ENCODE measurements at places on chromosomes 5 and 9.

DNA sequence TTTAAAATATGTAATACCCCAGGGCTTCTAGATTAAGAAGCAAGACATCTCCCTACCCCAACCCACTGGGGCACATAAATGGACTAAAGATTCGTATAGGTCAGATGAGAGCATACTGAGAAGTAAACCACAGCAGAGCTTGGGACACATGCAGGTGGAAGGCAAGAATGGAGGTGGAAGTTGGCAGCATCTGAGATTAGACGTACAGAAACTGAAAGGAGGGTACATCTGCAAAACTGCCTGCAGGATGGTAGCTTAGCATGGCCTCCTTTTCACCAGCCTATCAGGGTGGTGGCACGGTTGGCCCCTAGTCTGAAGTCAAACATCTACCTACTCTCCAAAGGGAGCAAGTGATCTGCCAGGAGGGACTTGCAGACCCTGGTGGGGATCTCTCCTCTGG, 181.8 kb downstream of the TSSK1B start:
- DNase-seq: no peak

- DNase-seq: no peak
These were observed 65.8 kb upstream of the TBC1D2 start for GRCh38 chr9:98321269-98321668.

GRCh38 chr9:99052815-99053715, 51.8 kb upstream of the TGFBR1 start:
- DNase-seq: no peak

DNA sequence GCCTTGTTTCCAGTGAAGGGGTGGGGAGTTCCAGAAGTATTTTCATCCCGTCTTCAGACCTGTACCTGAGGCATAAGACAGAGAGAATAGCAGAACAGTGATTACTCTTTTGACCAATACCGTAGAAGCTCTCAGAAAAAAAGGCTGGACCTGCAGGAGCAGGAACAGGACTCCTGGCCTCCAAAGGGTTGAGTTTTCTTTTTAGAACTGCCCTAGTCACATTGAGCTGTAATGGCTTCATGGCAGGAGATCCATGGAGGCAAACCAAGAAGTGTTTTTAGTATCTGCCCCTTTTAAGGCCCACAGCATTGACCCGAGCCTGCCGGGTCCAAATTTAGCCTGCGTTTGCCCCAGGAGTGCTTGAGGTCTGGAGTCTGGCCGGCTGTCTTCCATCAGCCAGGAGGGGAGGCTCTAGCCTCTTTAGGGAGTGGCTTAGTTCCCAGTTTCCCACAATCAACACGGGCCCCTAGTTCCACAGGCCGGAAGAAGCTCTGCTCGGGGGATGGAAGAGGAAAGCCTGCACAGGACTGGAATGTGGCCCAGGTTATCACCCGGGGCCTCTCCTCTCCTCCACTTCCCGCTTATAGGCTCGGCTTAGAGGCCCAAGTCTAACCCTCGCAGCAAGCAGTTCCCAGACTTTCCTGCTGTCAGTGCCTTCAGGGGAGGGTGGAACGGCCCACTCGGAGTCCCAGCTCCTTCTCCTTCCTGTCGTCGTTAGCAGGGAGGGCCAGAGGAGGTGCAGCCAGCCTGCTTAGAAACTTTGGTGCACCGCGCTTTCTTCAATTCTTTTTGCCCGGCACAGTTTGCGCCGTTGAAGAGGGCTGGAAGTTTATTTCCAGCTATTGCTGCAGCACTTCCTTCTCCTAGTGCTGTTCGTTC, 80.7 kb downstream of the C9orf152 start:
- peak; percentile 51 for DNase-seq

DNA sequence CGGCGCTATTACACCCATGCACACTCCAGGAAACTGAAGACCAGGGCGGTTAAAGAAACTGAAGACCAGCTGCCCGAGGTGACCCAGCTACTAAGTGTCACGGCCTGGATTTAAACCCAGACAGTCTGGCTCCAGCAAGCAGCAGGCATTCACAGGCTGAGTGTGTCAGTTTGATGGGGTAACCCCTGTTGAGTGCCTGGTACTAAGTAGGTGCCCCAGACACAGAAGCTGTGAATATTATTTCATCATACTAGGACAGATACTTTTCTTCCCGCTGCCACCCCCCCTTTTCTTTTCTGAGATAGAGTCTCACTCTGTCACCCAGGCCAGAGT, 7.3 kb downstream of the ENG start:
- no peak for DNase-seq

DNA sequence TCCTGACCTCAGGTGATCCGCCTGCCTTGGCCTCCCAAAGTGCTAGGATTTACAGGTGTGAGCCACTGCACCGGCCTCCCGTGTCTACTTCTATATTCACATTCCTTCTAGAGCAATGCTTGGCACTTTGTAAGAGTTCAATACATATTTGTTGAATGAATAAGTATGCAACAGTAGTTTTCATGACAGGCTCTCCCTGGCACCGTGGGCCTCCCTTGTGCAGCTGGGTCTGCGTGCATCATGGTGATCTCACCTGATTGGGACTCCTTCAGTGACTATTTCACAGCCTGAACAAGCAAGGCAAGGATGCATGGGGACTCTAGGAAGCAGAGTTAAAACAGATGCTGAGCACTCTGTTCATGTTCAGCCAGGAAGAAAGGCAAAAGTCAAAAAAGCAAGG, 6.8 kb upstream of the ZBTB34 start:
- no peak for DNase-seq

DNA sequence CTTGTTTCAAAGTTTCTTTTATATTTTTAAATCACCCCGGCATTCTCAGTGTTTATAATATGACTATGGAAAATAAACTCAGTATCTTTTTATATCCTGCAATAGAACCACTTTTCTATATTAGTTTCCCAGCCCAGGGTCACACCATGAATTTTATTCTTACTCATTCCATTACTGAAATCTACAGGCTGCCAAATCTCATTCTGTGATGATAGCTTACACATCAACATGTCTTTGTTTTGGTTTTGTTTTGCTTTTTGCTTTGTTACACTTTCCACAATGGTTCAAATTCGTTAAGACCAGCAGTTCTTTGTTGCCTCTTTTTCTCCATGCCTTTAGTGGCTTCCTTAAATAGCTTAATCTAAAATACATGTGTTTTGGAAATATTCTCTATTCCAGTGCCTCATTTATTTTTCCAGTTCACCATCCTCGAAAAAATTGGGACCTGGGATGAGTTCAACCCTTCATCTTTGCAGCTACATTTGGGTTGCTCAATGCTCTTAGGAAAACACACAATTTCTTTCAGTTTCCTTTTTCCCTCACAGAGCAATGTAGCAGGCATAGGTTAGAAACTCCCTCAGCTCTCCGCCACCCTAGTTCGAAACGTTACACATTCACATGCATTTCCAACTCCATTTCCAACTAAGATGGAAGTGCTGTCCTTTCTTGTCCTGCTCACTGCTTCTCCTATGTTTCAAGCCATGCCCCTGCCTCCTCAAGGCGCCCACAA, 1146.3 kb downstream of the MAT2B start:
- no peak for DNase-seq

- DNase-seq: no peak
These were observed 147.5 kb downstream of the CSNK1G3 start for GRCh38 chr5:123659495-123659894.

DNA sequence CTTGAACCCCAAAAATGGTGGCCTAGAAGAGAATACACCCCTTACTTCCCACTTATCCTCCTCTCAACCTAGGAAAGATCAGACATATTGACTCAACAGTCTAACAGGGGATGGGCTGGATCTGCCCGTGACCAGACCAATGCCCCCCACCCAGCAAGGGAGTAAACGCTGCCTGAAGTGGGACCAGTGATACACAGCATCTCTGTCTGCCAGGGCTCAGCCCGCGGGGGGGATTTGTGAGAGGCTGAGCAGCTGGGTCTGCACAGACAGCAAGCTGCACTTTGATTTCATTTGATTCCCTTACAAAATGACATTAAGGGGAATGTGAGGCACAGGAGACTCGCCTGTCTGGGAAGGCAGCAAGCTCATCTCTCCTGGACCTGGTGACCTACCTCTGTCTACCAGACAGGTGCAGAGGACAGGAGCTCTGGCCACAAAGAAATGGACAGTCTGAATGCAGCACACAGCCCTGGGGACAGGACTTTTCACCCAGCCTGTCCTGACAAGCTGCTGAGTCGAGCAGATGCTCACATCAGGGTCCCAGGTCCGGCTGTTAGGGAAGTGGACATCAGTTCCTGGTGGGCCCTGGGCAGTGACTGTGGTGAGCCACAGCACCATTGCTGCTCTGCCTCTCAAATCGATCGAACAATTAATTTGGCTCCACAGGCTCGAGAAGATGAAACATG, 79.9 kb downstream of the RGS3 start:
- DNase-seq: peak; percentile 47

- no peak for DNase-seq
These were observed 173.0 kb upstream of the TARS1 start for GRCh38 chr5:33267801-33268200.

DNA sequence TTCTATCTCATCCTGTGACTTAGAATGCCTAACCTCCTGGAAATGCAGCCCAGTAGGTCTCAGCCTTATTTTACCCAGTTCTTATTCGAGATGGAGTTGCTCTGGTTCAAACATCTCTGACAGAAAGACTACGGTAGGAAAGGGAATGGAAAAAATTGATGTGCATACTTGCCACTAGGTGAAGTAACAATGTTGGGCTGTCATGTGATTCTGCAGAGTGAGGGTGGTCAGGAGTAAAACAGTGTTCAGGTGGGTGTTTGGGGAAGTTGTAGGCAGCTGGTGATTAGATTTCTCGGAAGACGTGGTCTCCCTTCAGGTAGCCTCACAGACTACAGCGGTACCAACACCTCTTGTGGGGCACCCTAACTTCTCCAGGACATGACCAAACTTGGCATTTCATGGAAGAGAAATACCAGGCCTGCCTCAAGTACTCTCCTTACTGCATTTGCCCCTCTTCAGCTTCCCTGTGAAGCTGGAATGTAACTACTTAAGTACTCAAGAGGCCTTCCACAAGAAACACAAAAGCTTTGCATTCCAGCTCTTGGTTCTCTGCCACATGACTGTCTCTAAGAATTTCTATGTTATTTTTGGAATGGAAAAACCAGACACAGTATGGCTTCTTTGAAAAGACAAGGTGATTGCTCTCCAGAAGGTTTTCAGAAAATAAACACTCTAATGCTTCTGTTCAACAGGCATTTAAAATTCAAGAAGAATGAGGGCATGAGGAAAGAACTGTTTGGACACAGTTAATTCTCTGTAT, 17.4 kb upstream of the ENTREP1 start:
- DNase-seq: peak; percentile 72

GRCh38 chr5:89930591-89931392, 478.8 kb downstream of the CETN3 start:
- DNase-seq: peak; percentile 57

DNA sequence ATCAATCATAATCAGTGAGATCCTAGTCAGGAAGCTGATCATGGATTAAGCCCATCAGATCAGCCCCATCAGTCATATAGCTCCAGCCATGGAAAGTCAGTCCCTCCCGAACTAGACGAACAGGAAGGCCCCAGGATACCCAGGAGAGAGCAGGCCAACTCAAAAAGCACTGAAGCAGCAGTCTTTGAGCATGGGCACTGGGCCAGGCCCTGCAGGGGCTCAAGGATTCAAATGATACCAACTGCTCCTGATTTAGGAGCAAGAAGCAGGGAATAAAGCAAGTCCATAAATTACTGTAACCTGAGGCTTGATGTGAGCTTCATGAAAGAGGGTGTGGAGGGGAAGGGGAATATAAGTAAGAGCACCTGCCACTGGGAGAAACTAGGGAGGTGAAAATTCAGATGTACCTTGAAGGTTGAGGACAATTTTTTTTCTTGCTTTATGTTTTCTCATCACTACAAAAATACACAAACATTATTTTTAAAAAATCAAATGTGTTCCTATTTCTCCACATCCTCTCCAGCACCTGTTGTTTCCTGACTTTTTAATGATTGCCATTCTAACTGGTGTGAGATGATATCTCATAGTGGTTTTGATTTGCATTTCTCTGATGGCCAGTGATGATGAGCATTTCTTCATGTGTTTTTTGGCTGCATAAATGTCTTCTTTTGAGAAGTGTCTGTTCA, 115.2 kb downstream of the SIL1 start:
- DNase-seq: no peak

DNA sequence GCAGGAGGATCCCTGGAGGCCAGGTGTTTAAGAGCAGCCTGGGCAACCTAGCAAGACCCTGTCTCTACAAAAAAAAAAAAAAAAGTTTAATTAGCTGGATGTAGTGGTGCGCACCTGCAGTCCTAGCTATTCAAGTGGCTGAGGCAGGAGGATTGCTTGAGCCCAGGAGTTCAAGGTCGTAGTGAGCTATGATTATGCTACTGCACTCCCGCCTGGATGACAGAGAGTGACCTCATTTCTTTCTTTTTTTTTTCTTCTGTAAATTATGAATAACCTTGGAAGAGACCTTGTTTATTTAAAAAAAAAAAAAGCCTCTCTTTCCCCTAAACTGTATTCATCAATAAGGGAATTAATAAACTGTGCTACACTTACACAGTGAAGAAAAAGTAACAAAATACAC, 43.6 kb upstream of the SLC30A5 start:
- no peak for DNase-seq

DNA sequence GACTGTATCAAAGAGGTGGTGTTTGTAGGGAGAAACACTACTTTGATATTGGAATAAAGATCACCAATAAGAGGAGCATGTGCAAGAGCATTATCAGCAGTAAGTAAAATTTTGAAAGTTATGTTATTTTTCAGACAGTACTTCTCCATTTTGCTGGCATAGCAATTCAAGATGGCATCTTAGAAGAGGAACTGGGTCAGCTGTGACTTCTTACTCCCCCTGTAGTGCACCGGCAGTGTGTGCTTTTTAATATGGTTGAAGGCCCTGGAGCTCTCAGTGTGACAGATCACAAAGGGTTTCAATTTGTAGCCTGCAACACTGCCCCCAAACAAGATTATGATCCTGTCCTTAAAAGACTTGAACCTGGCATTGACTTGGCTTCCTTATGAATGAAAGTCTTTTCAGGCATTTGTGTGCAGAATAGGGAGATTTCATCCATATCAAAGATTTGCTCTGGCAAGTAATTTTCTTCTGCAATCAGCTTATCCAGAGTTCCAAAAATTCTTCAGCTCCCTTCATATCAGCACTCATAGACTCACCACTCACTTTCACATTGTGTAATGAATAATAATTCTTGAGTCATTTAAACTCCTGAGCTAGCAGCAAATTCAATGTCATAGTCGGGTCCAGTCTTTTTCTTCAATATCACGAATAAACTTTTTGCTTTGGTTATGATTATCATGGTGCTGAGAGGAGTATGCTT, 105.7 kb upstream of the MAMDC2 start:
- no peak for DNase-seq

- DNase-seq: no peak
These were observed 13.6 kb downstream of the TDRD7 start for GRCh38 chr9:97425336-97425972.

- DNase-seq: no peak
These were observed 81.8 kb downstream of the LURAP1L start for GRCh38 chr9:12856603-12857002.

Measured in eye (tissue), 1 donor.